ENCODE measurements at places on chromosomes 2 and 18.

DNA sequence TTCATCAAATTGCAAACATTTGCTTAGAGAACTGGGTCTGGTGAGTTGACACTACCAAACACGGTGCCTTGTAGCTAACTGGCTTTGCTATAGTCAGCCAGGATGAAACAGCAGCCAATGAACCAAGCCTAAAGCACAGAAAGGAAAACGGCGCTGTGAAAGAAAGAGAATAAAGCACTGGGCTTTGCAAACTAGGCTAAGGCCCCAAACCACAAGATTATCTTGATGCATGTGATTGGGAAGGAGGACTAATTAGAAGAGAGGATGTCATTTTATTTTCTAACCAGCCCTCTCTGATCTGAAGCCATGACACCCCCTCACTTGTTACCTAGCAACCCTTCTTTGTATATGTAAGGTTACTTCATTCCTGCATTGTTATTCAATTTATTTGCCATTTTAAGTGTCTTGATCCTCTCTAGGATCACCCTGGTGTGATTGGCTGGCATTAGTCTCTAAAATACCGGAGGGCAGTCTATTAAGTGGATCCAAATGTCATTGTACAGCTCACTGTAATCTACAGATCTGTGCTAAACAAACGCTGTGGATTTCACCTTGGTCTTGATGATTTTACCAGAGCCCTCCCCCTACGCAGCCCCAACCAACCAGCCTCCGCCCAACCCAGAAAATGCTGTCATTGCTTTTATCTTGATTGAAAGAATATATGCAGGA lies 395.4 kb upstream of the ACVR2A start:
- DNase-seq = peak; percentile 3

GRCh38 chr2:222673883-222674282 lies 2.4 kb downstream of the MOGAT1 start:
- no peak for DNase-seq

- DNase-seq = no peak
These were observed 8.6 kb downstream of the FAM171B start for GRCh38 chr2:186702501-186702900.

DNA sequence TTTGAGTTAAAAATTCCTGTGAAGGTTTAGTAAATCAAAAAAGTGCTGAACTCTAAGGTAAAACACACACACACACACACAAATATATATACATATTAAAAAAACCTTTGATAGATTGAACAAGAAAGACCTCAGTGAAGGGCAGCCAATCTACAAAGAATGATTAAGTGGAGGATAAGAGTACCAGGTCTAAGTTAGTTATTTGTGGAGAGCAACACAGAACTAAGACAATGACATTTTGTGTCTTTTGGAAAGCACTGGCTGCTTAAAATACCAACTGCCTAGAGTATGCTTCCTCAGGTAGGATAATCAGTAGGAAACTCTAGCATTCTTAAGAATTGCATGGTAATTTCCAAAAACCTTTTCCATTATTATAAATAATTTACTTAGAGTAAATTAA lies 481.4 kb upstream of the SYT4 start:
- DNase-seq = no peak

DNA sequence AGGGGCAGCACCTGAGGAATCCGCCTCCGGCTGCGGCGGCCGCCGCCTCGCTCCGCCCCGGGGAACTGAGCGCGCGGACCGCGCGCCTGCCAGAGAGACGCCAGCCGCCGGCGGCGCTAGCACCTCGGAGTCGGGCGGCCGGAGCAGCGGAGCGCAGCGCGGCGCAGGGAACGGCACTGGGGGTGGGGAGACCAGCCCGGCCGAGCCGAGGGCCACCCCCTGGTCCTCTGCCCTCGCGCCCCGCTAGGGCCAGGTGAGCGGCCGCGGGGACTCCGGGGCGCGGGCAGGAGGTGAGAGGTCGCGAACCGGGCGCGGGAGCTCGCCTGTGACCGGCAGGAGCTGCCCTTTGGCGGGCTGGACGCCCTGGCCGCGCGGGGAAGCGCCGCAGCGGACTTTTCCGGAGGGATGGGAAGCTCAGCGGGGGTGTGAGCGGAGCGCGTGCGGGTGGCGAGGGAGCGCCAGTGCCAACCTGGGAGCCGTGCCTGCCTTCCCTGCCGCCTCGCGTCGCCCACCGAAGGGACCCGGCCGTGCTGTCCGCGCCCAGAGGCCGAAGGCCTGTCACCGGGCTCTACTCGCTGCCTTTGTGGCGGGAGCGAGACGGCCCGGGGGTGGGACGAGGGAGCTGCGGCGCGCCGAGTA lies at the start of gene GREB1L:
TSS of gene GREB1L (plus strand) at position 92 of the 639 bp plus-strand sequence. CDS start 141,287 bp downstream, outside the sequence.
- DNase-seq = no peak

- no peak for DNase-seq
These were observed 93.2 kb downstream of the DHRS9 start for GRCh38 chr2:169162613-169163012.

DNA sequence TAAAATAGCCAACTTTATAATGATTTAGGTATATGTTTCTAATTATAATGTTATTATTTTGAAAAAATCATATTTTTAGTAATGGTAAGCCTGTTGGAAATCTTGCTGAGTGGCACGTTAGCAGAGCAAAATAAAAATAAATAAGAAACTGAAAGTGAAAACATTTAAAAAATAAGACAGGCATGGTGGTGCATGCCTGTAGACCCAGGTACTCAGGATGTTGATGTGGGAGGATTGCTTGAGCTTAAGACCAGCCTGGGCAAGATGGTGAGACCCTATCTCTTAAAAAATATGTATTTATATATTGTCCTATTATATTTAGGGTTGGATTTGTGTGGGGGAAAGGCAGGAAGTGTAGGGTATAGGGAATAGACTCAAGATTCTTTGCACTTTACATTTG lies 15.8 kb upstream of the ANKRD12 start:
- DNase-seq = no peak

DNA sequence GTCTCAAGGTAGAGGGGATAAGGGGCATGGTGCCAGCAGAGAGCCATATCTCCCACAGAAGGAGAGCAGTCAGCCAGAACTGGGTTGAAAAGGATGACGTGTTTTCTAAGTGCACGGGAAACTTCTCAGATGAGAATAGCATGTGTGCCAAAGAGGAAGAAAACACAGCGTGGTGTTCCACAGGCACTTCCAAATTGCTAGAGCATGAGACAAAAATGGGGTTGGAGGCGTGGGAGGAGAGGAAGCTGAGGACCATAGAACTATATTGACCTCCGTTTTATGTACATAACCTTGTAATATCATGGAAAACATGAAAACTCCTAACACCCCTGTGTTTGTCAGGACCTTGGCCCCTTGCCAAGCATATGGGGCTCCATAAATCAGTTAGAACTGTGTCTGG lies 682.7 kb upstream of the RAB6C start:
- DNase-seq = no peak
